Caudate nucleus (tissue), 63 donors: ENCODE measurements at places on chromosomes 1 and 21.
A peak's percentile ranks its signal among the peaks of the same experiment; 100 is the strongest.

- DNase-seq, result peak; percentile 13
Measured at GRCh38 chr1:38489844-38490270, 369.7 kb downstream of the RRAGC start.

GRCh38 chr21:29224006-29224405 lies 74.7 kb upstream of the BACH1 start:
- DNase-seq, result no peak

GRCh38 chr1:59011663-59012062 lies 227.8 kb upstream of the JUN start:
- no peak for DNase-seq

- no peak for DNase-seq
Measured at GRCh38 chr1:151720125-151720524, 1.2 kb upstream of the RIIAD1 start.

- no peak for DNase-seq
Measured at GRCh38 chr1:200724064-200724463, 14.6 kb upstream of the CAMSAP2 start.

DNA sequence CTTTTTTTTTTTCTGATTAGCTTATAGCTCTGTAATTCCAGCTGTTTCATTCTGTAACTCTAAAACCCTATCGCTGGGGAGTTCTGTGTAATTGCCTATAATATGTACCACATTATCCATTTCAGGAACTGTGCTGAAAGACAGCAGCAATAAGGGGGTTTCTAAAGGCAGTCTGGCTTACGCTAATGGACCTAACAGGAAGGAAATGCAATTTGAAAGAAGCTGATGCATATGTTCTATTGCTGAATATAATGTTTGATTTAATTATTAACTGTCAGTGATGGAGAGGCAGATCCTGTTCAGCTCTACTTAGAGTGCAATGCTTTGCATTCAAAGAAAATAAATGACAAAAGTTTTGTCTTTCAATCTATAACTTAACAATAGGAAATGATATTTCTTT lies 209.4 kb upstream of the SNX7 start:
- DNase-seq, result no peak

GRCh38 chr1:232456714-232457113 lies 173.2 kb downstream of the SIPA1L2 start:
- DNase-seq, result no peak

DNA sequence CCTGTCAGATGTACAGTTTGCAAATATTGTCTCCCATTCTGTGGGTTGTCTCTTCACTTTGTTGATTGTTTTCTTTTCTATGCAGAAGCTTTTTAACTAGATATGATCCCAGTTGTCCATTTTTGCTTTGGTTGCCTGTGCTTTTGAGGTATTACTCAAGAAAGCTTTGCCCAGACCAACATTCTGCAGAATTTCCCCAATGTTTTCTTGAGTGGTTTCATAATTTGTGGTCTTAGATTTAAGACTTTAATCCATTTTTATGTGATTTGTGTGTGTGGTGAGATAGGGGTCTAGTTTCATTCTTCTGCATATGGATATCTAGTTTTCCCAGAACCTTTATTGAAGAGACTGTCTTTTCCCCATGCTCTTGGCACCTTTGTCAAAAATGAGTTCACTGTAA lies 116.9 kb downstream of the DUSP10 start:
- DNase-seq, result no peak
